Stimulated activated memory B cell treated with anti-CD40 and anti-IgM and Interleukin-4, amounts not matched to agents 10 μg/mL and 1 μg/mL and 100 μg/mL, for 72 hours (primary cell): ENCODE measurements at places on chromosomes 1 and 21.

DNA sequence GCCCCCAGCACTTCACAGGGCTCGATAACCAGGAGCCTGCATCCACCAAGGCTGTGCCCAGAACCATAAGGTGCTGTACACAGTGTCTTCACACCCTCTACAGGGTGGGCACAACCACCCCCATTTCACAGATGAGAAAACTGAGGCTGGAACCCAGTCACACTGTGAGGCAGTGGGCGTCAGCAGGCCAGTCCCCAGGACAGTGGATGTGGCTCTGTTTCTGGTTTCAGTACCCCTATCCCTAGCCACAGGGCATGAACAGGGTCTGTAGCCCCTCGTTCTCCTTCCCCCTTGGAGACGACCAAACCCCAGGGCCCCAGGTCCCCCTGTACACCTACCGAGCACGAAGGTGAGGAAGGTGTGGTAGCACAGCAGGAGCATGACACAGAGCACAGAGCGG lies 27.6 kb downstream of the TTC39A start:
- ATAC-seq, result no peak

DNA sequence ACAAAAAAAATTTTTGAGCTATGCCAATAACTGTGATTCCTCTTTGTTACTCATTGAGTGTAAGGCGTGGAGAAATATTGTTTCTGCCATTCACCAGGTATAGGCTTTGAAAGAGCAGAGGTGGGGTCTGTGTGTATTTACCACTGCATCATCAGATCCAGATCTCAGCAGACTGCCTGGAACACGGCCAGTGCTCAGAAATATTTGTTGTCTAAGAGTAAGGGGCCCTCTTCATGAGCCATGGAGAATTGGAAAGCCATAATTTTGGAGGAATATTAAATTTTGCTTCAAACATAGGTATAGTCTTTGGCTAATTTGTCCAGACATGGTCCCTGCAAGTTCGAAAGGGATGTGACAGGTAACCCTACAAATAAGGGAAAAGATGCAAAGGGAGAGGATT lies 231.3 kb upstream of the IRF2BP2 start:
- no peak for ATAC-seq

- no peak for ATAC-seq
Measured at GRCh38 chr1:109721042-109721441, 9.0 kb downstream of the GSTM5 start.

DNA sequence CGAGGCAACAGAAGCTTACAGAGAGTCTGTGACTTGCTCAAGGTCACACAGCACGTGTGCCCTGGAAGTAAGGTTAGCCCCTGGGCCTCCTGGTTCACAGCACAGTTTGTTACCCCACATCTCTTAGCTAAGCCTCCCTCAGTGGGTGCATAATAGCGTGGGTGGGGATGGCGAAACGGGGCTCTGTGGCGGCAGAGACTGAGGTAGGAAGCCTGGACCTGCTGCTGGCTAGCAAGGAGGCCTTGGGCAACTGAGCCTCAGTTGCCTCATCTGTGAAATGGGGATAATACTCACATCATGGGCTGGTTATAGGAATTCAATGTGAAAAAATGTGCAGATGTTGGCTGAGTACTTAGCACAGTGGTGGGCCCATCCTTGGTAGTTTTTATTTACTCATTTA lies 596 bp downstream of the PADI4 start:
- no peak for ATAC-seq
